ENCODE measurements at places on chromosomes 5 and 9. TPM values are rescaled to one million over a fixed set of nuclear protein-coding genes. Genes with fewer than 3 reads are reported as not detected.
A peak's percentile ranks its signal among the peaks of the same experiment; 100 is the strongest.

Gene LCN9
- total RNA-seq, result not detected

Gene CD14
- 17.6 TPM for total RNA-seq

Gene FAM240B
- not detected for total RNA-seq

Gene GSN
- total RNA-seq, result 136 TPM

Gene RNF20
- 26.7 TPM for total RNA-seq

Gene FREM1
- 37.3 TPM for total RNA-seq

DNA sequence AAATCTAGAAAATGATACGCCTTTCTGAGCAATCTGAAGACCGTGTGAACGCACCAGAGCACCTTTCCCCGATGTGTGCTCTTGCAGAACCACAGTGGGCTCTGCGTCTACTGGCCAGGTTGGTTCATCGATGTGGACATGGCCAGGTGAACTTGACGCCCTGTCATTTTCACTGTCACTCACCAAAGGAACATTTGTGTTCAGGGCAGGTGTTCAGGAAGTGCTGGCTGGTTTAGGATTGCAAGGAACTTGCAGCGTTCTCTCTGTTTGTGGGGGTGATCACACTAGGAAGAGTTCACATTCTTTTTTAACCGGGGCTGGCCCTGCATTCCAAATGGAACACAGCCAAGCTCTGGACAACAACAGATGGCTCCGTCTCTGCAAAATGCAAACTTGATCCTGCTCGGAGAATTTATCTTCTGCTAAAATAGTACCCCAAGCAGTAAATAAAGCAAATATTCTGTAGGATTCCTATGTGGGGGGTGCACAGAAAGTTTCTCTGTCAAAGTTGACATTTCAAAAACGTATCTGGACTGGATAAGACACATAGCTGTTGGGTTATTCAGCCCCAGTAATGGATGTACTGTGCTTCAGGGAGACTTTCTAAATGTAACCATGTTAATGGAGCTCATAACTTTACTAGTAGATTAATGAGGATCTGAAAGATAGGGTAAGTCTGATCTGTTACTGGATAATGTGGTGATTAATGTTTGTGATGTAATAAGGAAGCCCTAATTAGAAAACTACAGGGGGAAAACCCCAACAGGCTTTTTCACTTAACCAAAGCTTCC lies 45.7 kb upstream of the FANCC start:
- DNase-seq, result peak; percentile 34

DNA sequence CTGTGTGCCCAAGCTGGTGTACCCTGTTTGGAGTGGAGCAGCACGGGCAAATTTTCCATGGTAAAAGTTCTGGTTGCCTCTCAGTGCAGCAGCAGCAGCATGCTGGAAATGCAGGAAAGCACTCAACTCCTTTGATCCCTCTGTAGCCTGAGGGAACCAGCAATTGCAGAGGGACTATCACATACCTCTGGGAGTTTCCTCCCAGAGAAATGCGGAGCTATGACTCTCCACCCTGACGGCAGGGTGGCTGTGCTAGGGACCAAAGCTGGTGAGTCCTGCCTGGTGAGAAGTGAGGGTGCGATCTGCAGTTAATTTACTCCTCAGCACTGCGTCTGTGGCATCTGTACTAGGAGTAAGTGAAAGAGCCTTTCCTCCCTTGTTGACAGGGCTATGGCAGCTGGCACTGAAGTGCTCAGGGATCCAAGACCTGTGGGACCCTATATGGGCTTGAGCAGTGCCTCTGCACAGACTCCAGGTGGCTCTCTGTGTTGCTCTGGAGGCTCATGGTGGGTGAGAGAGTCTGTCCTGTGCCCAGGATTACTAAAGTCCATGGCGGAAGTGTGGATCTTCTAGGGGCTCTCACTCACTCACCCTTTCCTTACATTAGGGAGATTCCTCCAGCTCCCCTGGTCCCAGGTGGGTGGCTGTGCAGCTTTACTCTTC lies 601.2 kb upstream of the TYRP1 start:
- no peak for DNase-seq

DNA sequence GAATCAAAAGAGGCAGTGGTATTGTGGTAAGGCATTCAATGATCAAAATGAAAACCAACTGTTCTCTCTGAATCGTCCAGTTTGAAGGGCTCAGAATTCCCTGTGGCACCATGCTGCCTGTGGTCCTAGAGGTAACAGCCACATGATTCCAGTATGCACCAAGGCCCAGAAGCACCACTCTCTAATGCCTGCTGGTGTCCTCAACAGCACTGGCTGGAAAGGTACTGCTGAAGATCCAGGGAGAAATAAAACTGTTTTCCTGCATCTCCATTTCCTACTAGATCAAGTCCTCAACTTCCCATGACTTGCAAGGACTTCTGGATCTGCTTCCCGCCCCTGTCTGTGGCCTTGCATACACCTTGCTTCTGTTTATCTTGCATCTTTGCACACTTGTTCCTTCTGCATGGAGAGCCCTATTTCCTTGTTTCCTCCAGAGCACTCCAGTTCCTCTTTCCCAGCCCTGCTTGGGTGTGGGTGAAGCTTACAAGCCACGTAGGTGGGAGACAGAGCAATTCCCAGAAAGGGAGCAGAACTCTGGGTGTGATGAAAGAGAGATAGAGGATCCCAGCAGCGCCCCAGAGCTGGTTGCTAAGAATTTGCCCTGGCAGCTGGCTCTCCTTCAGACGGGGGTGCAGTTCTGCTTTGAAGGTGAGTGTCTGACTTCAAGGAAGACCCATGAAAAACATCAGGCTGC lies 41.0 kb upstream of the EQTN start:
- no peak for DNase-seq

DNA sequence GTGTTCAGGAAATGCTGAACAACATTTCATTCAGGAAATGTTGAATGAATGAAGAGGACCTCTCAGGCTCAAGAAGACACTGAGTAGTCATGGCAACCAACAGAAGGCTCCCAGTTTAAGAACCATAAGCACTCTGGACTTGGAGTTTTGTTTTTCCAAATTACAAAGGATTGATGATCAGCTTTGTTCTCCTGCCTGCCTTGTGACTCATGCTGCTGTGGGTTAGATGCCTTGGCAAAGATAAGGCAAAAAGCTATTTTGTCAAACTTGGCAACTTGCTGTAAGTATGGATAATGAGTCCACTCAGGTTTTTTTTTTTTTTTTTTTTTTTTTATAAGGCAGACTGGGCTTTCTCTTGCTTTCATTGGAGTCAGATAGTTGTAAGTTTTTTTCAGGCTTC lies 365.0 kb downstream of the TMEM232 start:
- no peak for DNase-seq

DNA sequence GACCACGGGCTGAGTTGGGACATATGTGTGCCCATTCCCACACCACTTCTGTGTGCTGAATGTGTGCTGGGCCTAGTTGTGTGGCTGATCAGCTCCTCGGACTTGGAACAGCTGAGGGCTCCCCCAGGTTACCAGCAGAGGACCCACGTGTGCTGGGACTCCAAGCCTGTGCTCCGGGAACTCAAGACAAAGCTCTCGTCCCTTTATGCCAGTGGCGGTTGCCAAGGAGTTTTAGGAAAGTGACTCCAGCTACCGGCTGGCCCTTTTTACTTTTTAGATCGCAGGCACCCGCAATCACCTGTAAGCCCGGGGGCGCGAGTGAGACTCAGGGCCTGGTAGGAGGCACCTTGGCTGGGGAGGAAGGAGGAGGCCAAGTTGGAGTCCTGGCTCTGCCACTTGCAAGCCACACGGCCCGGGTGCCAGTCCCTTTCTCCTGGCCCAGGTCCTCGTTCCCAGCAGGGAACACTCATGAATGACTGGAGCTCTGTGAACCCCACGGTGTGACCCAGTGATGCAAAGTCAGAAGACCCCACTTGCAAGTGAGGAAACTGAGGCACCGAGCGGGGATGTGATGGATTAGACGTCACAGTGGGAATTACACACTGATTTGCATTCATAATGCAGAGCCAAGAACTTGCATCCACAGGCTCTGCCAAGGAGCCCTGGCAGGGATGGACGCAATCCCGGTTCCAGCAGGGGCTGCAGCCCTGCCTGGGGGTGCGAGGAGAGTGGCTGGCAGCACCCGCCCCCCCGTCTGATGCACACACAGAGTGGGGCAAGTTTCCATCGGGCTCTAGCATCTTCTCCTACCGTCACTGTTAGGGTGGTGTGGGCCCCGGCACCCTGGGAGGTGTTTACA lies 26.9 kb downstream of the CRB2 start:
- peak; percentile 44 for DNase-seq
